ENCODE measurements at places on chromosomes 12 and 14.

DNA sequence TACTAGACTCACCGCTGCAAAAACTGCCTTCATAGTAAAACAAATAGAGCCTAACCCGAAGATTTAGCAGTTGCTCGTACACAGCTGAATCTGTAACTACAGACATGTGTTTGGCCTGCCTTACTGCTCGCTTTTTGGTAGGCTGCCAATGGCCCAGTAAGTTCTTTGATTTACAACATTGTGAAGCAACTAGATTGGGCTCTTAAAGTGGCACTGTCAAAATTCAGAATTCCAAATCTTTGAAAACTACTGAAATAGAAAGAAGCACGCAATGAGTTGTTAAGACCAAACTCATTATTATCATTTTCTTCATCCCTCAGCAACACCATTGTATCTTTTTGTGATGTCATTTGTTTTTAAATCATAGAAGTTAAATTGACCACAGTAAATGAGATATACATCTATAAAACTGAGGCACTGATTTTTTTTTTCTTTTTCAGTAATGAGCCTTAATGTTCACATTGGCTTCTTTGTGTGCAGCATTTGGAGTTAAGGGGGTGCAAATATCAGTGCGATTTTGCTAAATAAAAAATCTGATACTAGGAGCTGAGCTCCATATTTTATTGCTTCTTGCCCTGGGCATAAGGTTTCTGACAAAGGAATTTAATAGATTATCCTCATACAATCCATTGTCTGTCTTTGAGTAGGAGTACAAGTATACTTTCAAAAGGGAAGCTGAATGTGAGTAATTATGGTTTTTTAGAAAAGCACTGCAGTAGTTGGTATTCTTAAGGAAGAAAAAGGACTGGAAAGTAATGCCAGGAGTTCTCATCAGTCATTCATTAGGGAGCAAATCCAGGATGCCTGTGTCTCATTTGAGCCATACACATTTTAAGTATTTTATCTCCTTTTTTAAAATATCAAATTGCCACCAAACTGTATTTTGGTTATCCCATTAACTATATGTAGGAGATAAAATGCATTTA is 138.5 kb downstream of the KICS2 start:
- DNase-seq, result no peak

DNA sequence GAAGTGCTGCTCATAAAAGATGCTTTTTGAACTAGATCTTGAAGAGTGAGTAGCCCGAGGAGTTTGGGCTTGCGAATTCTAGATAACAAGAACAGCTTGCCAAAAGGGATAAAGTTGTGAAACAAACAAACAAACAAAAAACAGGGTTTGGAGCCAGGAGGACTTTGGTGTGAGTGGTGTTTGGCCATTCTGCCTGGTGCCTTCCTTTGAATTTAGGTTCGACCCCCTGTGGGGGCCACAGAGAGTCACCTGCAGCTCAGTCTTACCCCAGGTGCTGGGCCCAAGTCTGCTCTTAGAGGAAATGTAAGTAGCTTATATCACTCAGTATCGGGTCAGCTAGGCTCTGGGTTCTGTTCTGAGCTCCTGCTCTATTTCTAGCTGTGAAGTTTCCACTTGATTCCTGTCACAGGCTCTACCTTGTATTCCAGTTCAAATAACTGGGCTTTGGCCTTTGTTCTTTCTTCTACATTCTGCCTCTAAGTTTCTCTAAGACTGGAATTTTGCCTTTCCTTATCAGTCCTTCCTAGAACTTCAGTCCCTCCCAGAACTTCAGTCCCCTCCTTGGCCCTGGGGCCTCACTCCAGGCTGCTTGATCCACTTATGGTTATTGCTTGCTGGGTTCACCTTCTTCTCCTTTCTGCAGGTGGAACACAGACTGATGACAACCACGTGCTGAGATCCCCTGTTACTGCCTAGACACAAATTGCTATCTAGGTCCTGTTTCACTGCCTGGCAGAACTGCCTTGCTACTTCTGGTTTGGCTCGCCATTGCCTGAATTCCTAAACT is 20.5 kb upstream of the DUSP6 start:
- no peak for DNase-seq

- DNase-seq, result no peak
Observed at GRCh38 chr12:42507081-42507480, 82.5 kb downstream of the PRICKLE1 start.

DNA sequence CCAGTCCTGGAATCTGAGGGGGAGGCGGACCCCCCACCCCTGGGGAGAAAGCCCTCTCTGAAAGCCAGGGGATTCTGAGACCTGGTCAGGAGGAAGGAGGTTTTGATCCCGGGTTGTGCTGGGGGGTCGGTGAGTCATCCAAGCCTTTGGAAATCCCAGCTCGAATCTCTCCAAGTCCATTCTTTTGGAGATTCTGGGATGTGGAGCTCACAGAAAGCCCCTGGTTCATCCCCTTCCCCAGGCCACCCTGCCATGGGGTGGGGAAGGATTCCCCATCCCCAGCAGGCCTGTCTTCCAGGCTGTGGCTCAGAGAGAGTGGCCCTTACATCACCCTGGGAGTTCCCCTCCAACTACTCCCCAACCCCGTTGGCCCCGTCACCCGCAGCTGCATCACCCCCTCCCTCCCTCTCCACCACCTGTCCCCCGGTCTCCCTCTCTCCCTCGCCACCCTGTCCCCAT is 14.3 kb downstream of the EXOC3L4 start:
- DNase-seq, result no peak

GRCh38 chr14:95597784-95598211 is 62.9 kb downstream of the GLRX5 start:
- peak; percentile 80 for DNase-seq

DNA sequence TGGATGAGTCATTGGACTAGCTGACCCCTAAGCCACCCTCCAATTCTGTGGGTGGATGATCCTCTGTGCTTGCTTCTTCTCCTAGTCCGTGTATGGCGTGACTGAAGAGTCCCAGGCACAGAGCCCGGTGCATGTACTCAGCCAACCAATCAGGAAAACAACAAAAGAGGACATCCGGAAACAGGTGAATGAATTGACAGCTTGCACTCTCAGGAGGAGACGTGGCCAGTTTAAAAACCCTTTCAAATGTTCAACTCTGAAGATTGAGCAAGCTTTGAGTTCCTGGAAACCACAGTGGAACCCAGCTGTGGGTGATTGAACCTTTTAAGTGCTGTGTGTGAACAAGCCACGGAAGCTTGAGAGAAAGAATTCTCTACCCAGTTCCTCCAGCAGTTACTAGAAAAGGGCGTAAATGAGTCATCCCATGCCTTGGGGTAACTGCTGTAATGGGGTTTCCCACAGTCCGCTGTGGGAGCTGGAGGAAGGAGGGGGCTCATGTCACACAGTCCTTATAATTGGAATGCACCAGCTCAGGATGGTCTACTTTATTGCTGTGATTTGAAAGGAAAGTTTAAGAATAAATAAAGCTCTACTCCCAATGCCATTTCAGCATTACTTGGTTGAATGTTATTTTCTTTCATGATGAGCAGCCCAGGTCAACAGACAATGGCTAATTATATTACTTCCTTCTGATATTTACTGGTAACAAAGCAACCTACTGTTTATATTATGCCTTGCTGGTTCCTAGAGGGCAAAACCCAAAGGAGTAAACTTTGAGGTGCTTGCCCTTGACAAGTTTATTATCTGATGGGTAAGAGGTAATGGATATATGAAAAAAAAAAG is 417.0 kb downstream of the DPF3 start:
- DNase-seq, result no peak

- no peak for DNase-seq
Observed at GRCh38 chr12:64102339-64102738, 119.8 kb downstream of the KICS2 start.

DNA sequence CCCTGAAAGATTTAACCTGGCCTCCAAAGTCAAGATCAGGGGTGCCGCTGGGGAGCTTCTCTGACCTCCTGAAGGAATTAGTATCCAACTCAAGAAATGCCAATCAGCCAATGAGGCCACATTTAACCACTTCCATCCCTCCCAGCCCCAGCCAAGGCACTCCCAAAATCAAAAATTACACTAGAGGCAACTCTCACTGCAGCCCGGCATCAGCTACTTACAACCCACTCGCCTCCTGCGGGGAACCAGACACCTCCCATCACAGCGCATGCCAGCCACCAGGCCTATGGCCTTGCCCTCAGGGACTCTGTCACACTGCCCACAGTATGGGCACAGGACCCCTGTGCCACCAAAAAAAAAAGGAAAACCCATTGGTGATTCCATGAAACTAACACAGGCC is 62.3 kb upstream of the DDX11 start:
- no peak for DNase-seq

DNA sequence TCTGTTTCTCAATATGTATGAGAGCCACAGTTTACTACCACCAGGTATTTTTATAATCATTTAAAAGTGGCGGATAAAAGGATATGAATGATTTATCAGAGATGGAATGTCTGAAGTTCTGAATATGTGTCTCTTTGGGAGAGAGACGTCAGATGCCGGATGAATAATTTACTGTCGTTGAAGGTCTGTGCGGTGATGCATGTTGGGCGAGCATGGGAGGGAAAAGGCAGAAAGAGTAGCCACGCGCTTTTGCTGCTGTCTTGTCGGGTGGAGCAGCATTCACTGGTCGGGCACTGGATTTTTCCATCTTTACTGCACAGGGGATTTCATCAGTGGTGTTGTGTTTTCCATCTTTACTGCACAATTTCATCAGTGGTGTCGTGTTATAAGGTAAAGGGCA is 65.6 kb downstream of the SYNE2 start:
- no peak for DNase-seq
